ENCODE measurements at places on chromosomes 13 and 19. TPM values are rescaled to one million over a fixed set of nuclear protein-coding genes. Genes with fewer than 3 reads are reported as not detected.

The FBL gene
- total RNA-seq = 242 TPM

The DLL3 gene
- total RNA-seq = not detected

DNA sequence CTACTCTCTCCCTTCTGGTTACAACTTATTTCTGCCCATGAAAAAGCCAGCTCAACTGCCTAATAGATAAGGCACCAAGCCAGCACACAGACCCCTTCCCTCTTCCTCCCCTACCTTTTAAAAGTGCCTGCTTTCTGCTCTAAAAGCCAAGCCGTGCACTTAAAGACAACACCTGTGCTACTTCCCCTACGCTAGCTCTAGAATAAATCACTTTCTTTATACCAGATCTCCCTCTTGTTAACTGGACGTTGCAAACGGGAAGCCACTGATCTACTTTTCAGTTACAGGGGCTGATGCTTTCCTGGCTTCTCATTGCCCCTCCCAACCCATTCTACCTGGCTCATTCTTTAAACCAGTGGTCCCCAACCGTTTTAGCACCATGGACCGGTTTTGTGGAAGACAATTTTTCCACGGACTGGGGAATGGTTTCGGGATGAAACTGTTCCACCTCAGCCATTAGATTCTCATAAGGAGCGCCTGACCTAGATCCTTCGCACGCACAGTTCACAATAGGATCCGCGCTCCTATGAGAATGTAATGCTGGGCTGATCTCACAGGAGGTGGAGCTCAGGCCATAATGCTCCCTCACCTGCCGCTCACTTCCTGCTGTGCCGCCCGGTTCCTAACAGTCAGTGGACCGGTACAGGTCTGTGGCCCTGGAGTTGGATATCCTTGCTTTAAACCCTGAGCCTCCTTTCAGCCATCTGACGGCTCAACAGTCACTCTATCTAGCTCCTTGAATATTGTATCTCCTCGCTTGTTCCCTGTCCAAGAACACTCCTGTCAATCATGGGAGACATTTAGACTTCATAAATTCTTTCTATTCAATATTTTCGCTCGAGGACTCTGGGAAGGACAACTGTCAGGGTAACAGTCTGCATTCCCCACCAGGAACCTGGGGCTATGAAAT is 841 bp upstream of the ZNF223 start:
- H3K36me3 ChIP-seq = no peaks in the 10 kb centered on the region
- H3K27ac ChIP-seq = peak overlapping the region; percentile 55
- H3K4me1 ChIP-seq = no peaks in the 10 kb centered on the region
- no peak for DNase-seq

- no peaks in the 10 kb centered on the region for H3K4me1 ChIP-seq
- no peak overlapping the region for H3K27ac ChIP-seq
- no peak for DNase-seq
These were observed 32.1 kb upstream of the GPR183 start for GRCh38 chr13:99339230-99339721.

- no peak overlapping the region for H3K4me3 ChIP-seq
- H3K4me1 ChIP-seq = no peaks in the 10 kb centered on the region
- H3K27ac ChIP-seq = no peak overlapping the region
These were observed 20.4 kb downstream of the DCT start for GRCh38 chr13:94459116-94459515.
